ENCODE measurements at places on chromosomes 16 and 17. TPM values are rescaled to one million over a fixed set of nuclear protein-coding genes. Genes with fewer than 3 reads are reported as not detected.

- no peak overlapping the region for H3K4me3 ChIP-seq
- H3K36me3 ChIP-seq: no peaks in the 10 kb centered on the region
- H3K27me3 ChIP-seq: no peaks in the 10 kb centered on the region
- no peak for DNase-seq
These were observed 21.0 kb upstream of the NGFR start for GRCh38 chr17:49473900-49474751.

- no peak overlapping the region for H3K27ac ChIP-seq
- no peak overlapping the region for H3K4me3 ChIP-seq
- no peak for DNase-seq
- no peaks in the 10 kb centered on the region for H3K27me3 ChIP-seq
- peaks cover 76% of the 10 kb centered on the region for H3K36me3 ChIP-seq
These were observed 15.3 kb downstream of the MEAK7 start for GRCh38 chr16:84489131-84489530.

- no peak overlapping the region for H3K27ac ChIP-seq
- H3K4me1 ChIP-seq: peaks cover 12% of the 10 kb centered on the region
- H3K27me3 ChIP-seq: no peaks in the 10 kb centered on the region
- H3K4me3 ChIP-seq: no peak overlapping the region
- DNase-seq: no peak
- peaks cover 9% of the 10 kb centered on the region for H3K36me3 ChIP-seq
These were observed 49.1 kb upstream of the CPNE2 start for GRCh38 chr16:57043248-57043647.

DNA sequence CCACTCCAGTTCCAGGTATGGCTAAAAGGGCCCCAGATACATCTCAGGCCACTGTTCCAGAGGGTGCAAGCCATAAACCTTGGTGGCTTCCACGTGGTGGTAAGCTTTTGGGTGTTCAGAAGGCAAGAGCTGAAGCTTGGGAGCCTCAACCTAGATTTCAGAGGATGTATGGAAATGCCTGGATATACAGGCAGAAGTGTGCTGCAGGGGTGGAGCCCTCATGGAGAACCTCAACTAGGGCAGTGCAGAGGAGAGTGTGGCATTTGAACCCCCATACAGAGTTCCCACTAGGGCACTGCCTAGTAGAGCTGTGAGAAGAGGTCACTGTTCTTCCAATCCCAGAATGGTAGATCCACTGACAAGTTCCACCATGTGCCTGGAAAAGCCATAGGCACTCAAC is 267.3 kb downstream of the SLC39A11 start:
- no peaks in the 10 kb centered on the region for H3K36me3 ChIP-seq
- H3K4me1 ChIP-seq: no peaks in the 10 kb centered on the region
- H3K27ac ChIP-seq: no peak overlapping the region
- DNase-seq: no peak

- H3K27me3 ChIP-seq: no peaks in the 10 kb centered on the region
- H3K27ac ChIP-seq: peak overlapping the region; percentile 22
- peaks cover 5% of the 10 kb centered on the region for H3K4me1 ChIP-seq
- DNase-seq: no peak
- H3K4me3 ChIP-seq: no peak overlapping the region
These were observed 5.7 kb downstream of the SGCA start for GRCh38 chr17:50171371-50172071.

Gene TBC1D26
- total RNA-seq: not detected
